ENCODE measurements at places on chromosomes 1 and 21. TPM values are rescaled to one million over a fixed set of nuclear protein-coding genes. Genes with fewer than 3 reads are reported as not detected.

Gene EXTL2
- 7.4 TPM for total RNA-seq

Gene KLHDC9
- total RNA-seq: 2.7 TPM

Gene CRP
- not detected for total RNA-seq

Gene HPCA
- total RNA-seq: not detected

Gene LRRC8D
- 10.8 TPM for total RNA-seq

Gene CR1L
- not detected for total RNA-seq

Gene ZNF648
- not detected for total RNA-seq

Gene WRAP73
- 14.1 TPM for total RNA-seq

Gene HNRNPCL4
- total RNA-seq: not detected

All from esophagus squamous epithelium (tissue), 5 donors.